ENCODE measurements at places on chromosomes 1 and 21.
A peak's percentile ranks its signal among the peaks of the same experiment; 100 is the strongest.

GRCh38 chr1:94688646-94689045 is 131.5 kb upstream of the SLC44A3 start:
- no peak for DNase-seq

- DNase-seq, result peak; percentile 60
Observed at GRCh38 chr21:33299181-33299752, 25.5 kb upstream of the IFNAR1 start.

DNA sequence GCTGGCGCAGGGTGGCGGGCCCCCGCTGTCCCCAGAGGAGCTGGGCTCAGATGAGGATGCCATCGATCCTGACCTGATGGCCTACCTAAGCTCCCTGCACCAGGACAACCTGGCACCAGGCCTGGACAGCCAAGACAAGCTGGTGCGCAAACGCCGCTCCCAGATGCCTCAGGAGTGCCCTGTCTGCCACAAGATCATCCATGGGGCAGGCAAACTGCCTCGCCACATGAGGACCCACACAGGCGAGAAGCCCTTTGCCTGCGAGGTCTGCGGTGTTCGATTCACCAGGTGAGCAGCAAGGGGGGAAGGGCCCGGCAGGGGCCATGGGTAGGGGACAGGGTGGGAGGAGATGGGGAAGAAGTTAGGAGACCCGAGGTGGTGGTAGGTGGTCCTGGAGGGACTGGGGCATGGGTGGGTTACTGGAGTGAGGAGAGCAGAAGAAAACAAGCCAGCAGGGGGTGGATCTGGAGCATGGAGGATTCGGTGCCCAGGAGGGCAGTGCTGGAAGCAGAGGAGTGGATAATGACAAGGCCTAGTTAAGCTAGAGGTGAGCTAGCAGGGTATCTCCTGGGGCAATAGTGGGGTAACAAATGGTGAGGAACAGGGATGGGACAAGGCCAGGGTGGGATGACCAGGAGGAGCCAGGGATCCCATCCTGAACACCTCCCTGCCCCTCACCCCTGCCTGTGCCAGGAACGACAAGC is 13.1 kb downstream of the ZBTB7B start:
- no peak for DNase-seq

GRCh38 chr1:61244114-61244513 is 161.8 kb downstream of the NFIA start:
- no peak for DNase-seq

- no peak for DNase-seq
Observed at GRCh38 chr1:81509594-81509993, 291.1 kb upstream of the ADGRL2 start.

GRCh38 chr1:66641891-66642473 is 108.0 kb downstream of the SGIP1 start:
- no peak for DNase-seq

GRCh38 chr1:117759535-117759934 is 153.7 kb downstream of the TENT5C start:
- DNase-seq, result no peak
